Mucosa of descending colon (tissue), 3 donors: ENCODE measurements at places on chromosomes 3 and 15. TPM values are rescaled to one million over a fixed set of nuclear protein-coding genes. Genes with fewer than 3 reads are reported as not detected.

DNA sequence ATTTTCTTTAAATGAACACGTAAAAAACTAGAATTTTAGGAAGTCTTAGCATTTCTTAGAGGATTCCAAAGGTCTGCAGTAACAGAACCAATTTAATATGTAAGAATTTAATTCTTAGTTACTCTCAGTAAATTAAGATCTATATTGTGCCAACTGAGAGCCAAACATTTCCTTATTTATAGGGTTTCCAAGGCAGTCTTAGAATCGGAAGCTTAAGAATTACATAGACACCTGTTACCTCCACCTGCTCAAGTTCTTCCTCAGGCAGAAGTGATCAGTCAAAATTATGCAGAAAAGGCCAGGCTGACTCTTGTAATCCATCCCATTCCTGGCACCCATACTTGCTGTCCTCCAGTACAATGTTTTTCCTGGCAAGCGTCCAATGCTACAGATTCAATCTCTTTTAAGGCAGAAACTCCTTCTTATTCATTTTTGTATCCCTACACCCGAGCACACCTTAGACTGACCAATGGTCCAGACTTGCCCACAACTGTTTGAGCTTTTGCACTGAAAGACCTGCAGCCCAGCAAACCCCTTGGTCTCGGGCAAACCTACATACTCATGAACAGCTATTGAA lies 64.3 kb downstream of the NCEH1 start:
- DNase-seq: peak; percentile 23

- no peak for DNase-seq
Observed at GRCh38 chr15:59751552-59752413, 62.7 kb upstream of the BNIP2 start.

The DUOX2 gene
- 3.1 TPM for total RNA-seq

GRCh38 chr15:98580572-98580971 lies 67.8 kb upstream of the IGF1R start:
- no peak for DNase-seq

DNA sequence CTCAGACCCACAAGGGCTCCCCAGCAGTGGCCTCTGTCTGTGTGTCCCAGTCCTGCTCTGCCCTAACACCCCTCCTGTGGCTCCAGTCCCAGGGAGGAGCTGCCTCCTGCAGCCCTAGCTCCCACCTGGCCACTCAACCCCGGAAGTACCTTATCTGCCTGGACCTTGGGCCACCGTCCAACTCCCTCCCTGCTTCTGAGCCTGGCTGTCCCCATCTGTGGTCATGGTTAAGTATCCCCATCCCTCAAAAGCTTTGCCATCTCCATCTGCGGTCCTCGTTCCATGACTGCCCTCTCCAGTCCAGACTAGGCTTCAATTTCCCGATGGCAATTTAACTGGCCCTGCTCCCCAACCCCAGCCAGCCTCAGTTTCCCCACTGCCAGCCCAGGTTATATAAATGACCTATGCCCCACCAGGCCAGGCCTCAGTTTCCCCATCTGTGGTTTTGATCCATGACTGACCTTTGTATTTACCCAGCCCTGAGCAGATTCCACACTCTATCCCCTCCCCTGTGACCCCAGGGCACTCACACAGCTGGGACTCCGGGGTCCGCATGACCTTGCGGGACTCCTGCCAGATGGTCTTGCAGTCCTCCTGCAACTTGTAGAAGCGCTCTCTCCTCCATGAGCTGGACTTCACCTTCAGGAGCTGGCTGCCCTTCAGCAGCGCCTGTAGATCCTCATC lies 9.6 kb downstream of the PLCD1 start:
- peak; percentile 59 for DNase-seq

The C3orf85 gene
- 32.6 TPM for total RNA-seq

- DNase-seq: no peak
Observed at GRCh38 chr3:120192159-120192558, 92.9 kb downstream of the GPR156 start.

DNA sequence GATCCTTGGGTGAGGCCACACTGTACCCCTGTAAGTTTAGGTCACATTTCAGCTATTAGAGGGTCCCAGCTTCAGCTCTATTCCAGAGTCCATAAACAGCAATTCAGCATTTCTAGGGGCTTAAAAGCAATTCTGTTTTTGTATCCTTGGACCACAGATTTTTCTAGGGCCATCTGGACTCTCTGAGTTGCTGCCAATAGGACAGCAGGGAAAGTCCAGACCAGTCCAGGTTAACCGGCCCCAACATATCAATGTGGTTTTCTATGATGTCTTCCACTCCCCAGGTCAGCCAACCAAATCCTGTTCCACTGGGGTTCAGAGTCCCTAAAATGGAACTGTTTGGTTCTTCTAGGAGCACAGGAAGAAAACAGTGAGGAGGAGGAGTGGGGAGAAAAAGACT lies 40.0 kb downstream of the TYRO3 start:
- no peak for DNase-seq

- no peak for DNase-seq
Observed at GRCh38 chr15:60222404-60222803, 175.4 kb downstream of the ANXA2 start.

The TGM4 gene
- total RNA-seq: not detected

DNA sequence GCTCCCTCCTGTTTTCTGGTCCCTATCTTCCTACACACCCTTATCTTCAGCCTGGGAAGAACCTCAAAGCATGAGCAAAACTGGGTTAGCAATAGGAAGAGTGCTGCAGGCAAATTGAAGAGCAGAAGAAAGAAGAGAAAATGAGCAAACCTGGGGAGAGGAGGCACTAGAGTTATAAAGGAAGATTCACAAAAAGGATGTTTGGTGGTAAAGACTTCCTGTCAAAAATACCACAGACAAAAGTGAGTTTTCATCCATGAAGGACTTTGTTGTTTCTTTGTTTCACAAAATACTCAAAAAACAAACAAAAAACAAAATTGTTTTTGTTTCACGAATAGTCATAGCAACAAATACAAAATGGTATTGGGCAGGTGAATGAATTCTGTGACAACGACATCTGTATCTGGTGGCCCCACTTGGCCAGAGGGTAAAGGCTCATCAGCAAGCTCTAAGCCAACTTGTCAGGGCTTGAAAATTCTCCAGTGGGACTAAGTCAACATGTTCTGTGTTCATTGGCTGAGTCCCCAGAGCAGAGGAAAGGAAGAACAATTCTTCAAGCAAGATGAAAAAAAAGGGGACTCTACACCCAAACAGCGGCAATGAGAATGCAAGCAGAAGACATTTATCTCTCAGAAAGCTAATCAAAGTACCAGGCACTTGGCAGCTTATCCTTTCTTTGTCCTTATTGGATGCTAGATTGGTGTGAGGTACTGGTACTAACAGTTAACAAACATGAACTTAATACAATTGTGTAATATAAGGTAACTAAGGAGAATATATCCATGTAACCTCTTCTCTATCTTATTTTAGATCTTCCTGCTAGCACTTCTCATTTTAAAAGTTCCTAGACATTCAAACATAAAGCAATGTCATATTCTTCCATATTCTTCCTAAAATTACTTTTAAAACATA lies 9.7 kb downstream of the ATP8B4 start:
- no peak for DNase-seq

- no peak for DNase-seq
Observed at GRCh38 chr15:38588672-38589071, 24.1 kb upstream of the RASGRP1 start.

- no peak for DNase-seq
Observed at GRCh38 chr3:107548601-107549000, 25.8 kb downstream of the BBX start.

The LRIG1 gene
- 75.3 TPM for total RNA-seq

DNA sequence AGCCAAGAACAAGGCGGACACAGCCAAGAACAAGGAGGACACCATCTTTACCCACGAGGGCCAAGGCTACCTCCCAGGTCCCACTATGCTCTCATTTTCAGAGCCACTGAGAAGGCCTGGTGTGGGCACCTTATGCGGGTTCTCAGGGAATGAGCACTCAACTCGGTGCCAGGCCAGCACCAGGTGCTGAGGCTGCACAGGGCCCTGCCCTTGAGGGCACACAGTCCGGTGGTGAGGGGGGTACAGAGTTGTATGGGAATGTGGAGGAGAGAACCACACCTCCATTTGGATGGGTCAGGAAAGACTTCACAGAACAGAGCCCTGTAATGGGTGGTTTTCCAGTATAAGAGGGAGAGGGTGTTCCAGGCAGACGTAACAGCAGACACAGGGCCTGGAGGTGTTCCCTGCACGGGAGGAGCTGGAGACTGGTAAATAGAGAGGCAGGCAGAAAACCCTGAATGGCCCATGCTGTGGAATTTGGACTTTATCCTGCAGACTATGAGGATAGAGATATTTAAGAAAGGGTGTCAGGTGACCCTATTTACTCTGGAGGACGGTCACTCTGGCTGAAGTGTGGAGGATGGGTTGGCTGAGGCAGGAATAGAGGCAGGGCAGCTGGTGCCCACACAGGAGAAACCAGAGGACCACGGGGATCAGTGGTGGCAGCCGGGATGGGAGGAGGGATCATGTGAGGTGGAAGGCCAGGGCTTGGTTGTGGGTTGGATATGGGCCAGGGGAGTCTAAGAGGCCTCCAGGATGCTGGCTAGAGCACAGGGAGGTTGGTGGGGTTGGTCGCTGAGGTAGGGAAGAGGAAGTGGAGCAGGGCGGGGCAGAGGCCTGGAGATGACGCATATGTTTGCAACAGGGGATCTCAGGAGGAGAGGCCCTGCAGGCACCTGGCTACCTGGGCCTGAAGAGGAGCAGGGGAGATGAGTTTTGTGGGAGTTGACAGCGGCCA lies 34.6 kb downstream of the CRABP1 start:
- DNase-seq: peak; percentile 85

DNA sequence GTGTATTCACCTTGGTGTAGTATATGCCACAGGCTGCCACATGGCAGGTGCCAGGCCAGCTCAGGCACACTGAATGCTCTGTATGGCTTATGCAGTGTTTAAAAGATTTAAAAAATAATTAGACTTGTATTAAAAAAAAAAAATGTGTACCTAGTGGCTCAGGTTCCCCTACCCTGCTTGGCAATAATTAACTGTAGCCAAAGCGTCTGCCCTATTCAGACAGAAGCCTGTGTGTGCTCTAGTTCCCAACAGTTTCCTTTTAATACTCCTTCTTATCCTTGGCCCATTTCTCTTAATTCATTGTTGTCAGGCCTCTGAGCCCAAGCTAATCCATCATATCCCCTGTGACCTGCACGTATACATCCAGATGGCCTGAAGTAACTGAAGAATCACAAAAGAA lies 752.2 kb upstream of the CFAP20DC start:
- no peak for DNase-seq

The FETUB gene
- not detected for total RNA-seq

- DNase-seq: no peak
Observed at GRCh38 chr3:64291345-64291744, 66.1 kb upstream of the PRICKLE2 start.

The ARHGAP31 gene
- 7.7 TPM for total RNA-seq

GRCh38 chr15:85137489-85138168 lies 156.0 kb downstream of the PDE8A start:
- DNase-seq: no peak

GRCh38 chr15:81511138-81511537 lies 137.1 kb upstream of the TMC3 start:
- DNase-seq: no peak
